ENCODE measurements at places on chromosomes 11 and 22. TPM values are rescaled to one million over a fixed set of nuclear protein-coding genes. Genes with fewer than 3 reads are reported as not detected.

HTR3B gene
- polyA plus RNA-seq: not detected

MUC15 gene
- not detected for polyA plus RNA-seq

ENTHD1 gene
- polyA plus RNA-seq: not detected

VSIG10L2 gene
- not detected for polyA plus RNA-seq

MSANTD4 gene
- polyA plus RNA-seq: 3.9 TPM

NTM gene
- polyA plus RNA-seq: 1.1 TPM

TMEM121B gene
- polyA plus RNA-seq: 0.21 TPM

FXYD6 gene
- 1.4 TPM for polyA plus RNA-seq

CHRM1 gene
- polyA plus RNA-seq: not detected

DYNC2H1 gene
- polyA plus RNA-seq: 1.9 TPM

All from endothelial cell of umbilical vein (primary cell).